ENCODE measurements at places on chromosomes 3 and 15. TPM values are rescaled to one million over a fixed set of nuclear protein-coding genes. Genes with fewer than 3 reads are reported as not detected.
A peak's percentile ranks its signal among the peaks of the same experiment; 100 is the strongest.

The RETNLB gene
- not detected for total RNA-seq

The PGBD4 gene
- total RNA-seq: 1.4 TPM

DNA sequence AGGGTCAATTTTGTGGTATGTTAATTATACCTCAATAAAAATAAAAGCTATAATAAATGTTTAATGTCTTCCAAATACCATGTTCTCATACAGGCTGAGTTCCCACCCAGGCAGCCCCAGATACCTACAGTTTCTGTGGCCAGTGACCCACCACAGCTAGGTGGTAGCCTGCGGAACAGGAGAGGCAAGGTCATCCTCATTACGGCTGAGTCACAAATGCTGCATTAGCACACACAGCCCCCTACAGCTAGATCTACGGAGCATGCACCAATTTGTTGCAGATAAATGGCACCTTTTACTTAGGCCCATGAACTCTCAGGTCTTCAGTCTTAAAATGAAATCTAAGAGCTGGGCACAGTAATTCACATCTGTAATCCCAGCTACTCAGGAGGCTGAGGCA lies 5.1 kb downstream of the SPATA12 start:
- DNase-seq: no peak

GRCh38 chr15:26864664-26865191 lies 2.1 kb upstream of the GABRA5 start:
- DNase-seq: no peak

DNA sequence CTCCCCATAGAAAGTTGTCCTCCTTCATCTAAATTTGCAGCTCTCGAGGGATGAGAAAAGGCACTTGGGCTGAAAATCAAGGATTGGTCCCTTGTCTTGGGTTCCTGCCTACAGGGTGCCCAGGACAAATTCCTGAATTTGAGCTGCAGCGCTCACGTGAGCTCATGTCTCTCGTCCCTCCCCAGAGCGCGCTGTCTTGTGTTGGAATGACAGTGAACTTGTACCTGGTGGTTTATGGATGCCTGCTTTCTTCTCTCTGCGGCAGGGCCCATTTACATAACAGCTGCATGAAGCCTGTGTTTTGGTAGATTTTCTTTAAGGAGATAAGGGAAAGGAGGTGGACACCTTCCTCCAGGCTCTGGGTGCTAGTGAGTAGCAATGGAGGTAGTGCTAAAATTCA lies 4.3 kb downstream of the RYR3 start:
- no peak for DNase-seq

The GLDN gene
- 5.0 TPM for total RNA-seq

- DNase-seq: no peak
Measured at GRCh38 chr3:112767177-112767576, 79.5 kb downstream of the CD200R1L start.

The IGSF11 gene
- total RNA-seq: 8.1 TPM

GRCh38 chr3:41199866-41200668 lies 762 bp downstream of the CTNNB1 start:
- peak; percentile 70 for DNase-seq

- DNase-seq: no peak
Measured at GRCh38 chr3:138140940-138141339, 8.8 kb upstream of the A4GNT start.

The FBXW12 gene
- total RNA-seq: not detected

GRCh38 chr3:152524198-152525140 lies 255.7 kb downstream of the MBNL1 start:
- DNase-seq: no peak

- no peak for DNase-seq
Measured at GRCh38 chr3:179005706-179006105, 65.9 kb downstream of the ZMAT3 start.

- no peak for DNase-seq
Measured at GRCh38 chr3:79246875-79247724, 520.7 kb downstream of the ROBO1 start.

DNA sequence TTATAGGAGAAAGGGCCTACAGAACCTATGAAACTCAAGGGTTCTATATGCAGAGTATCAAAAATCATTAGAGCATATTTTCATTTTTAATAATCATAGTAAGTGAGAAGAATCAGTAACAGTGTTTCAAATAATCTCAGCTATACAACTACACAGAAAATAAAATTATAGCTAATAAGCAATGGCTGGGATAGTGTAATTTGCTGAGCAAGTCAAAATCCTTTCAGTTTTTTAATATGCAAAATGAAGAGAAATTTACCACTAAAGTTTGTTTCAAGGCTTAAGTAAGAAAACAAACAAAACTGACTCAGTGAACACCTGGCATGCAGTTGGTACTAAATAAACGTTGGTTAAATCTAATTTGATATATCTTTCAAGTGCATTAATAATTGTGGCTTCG lies 66.2 kb downstream of the EFL1 start:
- no peak for DNase-seq

The VIPR1 gene
- 8.9 TPM for total RNA-seq

GRCh38 chr3:152760591-152760990 lies 74.3 kb upstream of the P2RY1 start:
- DNase-seq: no peak

GRCh38 chr3:23418026-23418425 lies 214.9 kb downstream of the UBE2E2 start:
- DNase-seq: no peak

DNA sequence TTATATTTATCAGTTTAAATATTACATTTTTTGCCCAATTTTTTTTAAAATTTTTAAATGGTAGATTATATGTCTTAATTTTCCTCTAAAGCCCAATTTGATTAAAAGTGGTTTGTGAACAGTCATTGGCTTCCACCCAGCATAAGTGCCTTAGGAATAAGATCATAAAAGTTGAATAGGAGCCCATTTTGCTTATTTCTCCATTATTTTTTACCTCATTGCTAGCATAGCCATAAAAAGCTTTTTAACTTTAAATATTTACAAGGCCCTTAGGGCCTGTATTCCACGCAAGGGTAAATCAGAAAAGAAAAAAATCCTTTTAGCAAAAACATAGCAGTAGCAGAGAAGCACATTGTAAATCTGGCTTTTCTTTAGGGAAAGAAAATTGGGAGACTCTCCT lies 9.0 kb downstream of the TTC14 start:
- DNase-seq: no peak

- no peak for DNase-seq
Measured at GRCh38 chr3:3172627-3173026, 6.9 kb downstream of the CRBN start.

The GPR62 gene
- 1.1 TPM for total RNA-seq

GRCh38 chr3:25372167-25372566 lies 55.9 kb upstream of the RARB start:
- DNase-seq: no peak

The ADCY5 gene
- total RNA-seq: 39.5 TPM

GRCh38 chr3:9623148-9623547 lies 26.2 kb upstream of the MTMR14 start:
- DNase-seq: no peak

The KBTBD13 gene
- total RNA-seq: not detected

The ALS2CL gene
- 3.9 TPM for total RNA-seq

GRCh38 chr3:184724699-184725098 lies 12.8 kb upstream of the MAGEF1 start:
- DNase-seq: no peak

DNA sequence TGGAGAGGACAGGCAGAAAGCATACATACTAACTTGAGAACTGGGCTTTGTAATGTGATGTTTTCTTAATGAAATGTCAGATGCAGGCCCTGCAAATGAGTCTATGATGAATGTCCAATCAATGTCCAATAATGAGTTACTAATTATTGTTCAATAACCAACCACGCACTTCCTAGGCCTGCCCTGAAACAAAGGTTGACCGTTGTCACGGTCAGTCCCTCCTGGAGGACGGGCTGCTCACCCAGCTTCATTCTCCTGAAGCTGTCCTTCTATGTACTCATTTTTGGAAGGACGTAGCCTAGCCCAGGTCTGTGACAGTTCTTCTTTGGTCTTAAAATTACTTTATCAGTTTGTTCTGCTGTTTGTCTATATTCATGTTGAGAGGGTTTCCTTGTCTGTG lies 8.3 kb upstream of the PDIA5 start:
- DNase-seq: no peak

The TAGLN3 gene
- 17.4 TPM for total RNA-seq

- no peak for DNase-seq
Measured at GRCh38 chr3:112013784-112014143, 15.0 kb downstream of the TAGLN3 start.

GRCh38 chr3:126828306-126828705 lies 124.3 kb downstream of the CHCHD6 start:
- DNase-seq: peak; percentile 74

- DNase-seq: no peak
Measured at GRCh38 chr15:83710452-83710851, 56.5 kb downstream of the ADAMTSL3 start.

The GUCA1C gene
- not detected for total RNA-seq

- DNase-seq: no peak
Measured at GRCh38 chr15:64185146-64185911, 22.5 kb upstream of the PPIB start.

The VGLL3 gene
- 29.7 TPM for total RNA-seq

The EPHA3 gene
- total RNA-seq: 12.7 TPM

GRCh38 chr3:134605556-134605955 lies 45.3 kb downstream of the KY start:
- no peak for DNase-seq

DNA sequence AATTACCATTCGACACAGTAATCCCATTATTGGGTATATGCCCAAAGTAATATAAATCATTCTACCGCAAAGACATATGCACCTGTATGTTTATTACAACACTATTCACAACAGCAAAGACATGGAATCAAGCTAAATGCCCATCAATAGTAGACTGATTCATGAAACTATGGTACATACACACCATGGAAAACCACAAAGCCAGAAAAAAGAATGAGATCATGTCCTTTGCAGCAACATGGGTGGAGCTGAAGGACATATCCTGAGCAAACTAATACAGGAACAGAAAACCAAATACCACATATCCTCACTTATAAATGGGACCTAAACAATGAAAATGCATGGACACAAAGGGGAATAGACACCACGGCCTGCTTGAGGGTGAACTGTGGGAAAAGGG lies 11.1 kb upstream of the MCF2L2 start:
- DNase-seq: no peak

The NEK11 gene
- 9.5 TPM for total RNA-seq

The CLDN1 gene
- total RNA-seq: 0.27 TPM

The MESP2 gene
- total RNA-seq: not detected

GRCh38 chr15:66085128-66085527 lies 168.4 kb downstream of the MEGF11 start:
- DNase-seq: peak; percentile 22

The IQCF5 gene
- not detected for total RNA-seq

GRCh38 chr3:157089455-157090221 lies 70.3 kb downstream of the CCNL1 start:
- DNase-seq: peak; percentile 77

GRCh38 chr3:154729741-154730140 lies 299.8 kb upstream of the GPR149 start:
- DNase-seq: no peak

The GBE1 gene
- total RNA-seq: 12.1 TPM

- no peak for DNase-seq
Measured at GRCh38 chr3:98972155-98972554, 70.7 kb upstream of the DCBLD2 start.

The POPDC2 gene
- total RNA-seq: 86.6 TPM

- no peak for DNase-seq
Measured at GRCh38 chr3:25130724-25131520, 297.1 kb upstream of the RARB start.

GRCh38 chr3:183830187-183830586 lies 4.8 kb upstream of the MAP6D1 start:
- no peak for DNase-seq

DNA sequence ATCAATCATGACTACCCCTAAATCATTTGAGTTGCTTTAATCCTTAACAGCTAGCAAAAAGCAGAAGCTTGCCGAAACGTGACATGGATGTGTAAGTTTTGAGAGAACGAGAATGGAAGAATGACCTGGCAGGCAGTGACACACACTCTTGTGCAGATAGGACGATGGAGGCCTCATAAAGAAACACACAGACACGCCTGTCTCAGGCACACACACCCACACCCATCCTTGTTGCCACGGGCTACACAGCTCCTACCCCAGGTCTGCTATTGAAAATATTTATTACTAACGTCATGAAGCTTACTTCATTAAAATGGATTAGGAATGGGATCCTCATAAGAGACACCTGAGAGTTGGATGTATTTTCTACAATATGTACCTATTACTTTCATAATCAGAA lies 8.5 kb downstream of the MYO5C start:
- DNase-seq: no peak

The SCN11A gene
- 2.9 TPM for total RNA-seq

- no peak for DNase-seq
Measured at GRCh38 chr3:60720736-60721135, 530.5 kb downstream of the FHIT start.

GRCh38 chr3:130838898-130839600 lies 54.8 kb upstream of the ATP2C1 start:
- DNase-seq: no peak

- no peak for DNase-seq
Measured at GRCh38 chr3:156682501-156682900, 8.1 kb downstream of the TIPARP start.

DNA sequence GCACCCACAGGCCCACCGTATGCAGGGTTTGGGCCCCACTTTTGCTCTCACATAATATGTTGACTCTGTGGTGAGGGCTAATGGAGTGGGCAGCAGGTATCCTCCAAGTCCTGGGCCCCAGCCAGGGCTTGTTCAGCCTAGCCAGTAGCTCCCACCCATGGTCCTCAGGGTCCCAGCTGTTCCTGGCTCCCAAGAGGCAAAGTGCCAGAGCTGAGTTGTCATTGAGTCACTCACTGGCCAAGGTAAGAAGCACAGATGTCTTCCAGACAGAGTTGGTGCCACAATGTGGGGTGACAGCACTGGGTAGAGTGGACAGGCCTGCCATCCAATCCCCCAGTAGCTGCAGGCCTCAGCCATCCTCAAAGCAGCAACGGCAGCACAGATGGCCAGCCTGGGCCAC lies 4.3 kb downstream of the SHF start:
- DNase-seq: no peak

GRCh38 chr3:27146786-27147185 lies 222.4 kb downstream of the NEK10 start:
- DNase-seq: no peak

GRCh38 chr3:181943285-181943684 lies 231.6 kb downstream of the SOX2 start:
- no peak for DNase-seq

DNA sequence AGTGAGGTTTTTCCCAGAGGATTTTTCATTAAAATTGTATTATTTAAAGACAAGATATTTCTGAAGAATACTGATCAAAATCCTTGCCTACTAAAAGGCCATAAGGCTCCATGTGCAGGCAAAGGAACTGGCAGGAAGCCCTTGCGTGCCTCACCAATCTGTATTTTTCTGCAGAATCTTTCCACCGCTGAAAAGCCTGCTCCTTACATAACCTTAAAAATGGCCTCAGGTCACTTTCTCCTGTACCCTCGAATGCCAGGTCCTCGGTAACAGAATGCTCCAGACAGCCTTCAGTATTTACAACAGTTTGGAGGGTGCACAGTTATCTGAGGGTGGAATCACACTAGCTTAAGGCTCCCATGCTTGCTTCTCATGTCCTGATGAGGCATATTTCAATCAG lies 3.2 kb downstream of the MORC1 start:
- no peak for DNase-seq

All from sigmoid colon (tissue), 7 donors.